ENCODE measurements at places on chromosomes 16 and 17.

GRCh38 chr17:64130559-64131001 lies 636 bp upstream of the ERN1 start:
- no peak for DNase-seq

GRCh38 chr16:58815181-58815888 lies 81.2 kb upstream of the GOT2 start:
- DNase-seq: no peak

DNA sequence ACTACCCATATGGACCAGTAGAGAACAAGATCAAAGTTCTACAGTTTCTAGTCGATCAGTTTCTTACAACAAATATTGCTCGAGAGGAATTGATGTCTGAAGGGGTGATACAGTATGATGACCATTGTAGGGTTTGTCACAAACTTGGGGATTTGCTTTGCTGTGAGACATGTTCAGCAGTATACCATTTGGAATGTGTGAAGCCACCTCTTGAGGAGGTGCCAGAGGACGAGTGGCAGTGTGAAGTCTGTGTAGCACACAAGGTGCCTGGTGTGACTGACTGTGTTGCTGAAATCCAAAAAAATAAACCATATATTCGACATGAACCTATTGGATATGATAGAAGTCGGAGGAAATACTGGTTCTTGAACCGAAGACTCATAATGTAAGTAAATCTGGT lies 29.1 kb downstream of the BPTF start:
- no peak for DNase-seq

- DNase-seq: no peak
Observed at GRCh38 chr17:1077581-1077985, 80.7 kb downstream of the TIMM22 start.

- no peak for DNase-seq
Observed at GRCh38 chr17:55426851-55427586, 5.4 kb upstream of the MMD start.

GRCh38 chr16:24996301-24996700 lies 18.9 kb downstream of the ARHGAP17 start:
- DNase-seq: no peak

GRCh38 chr17:83186226-83186625 lies 106.8 kb downstream of the METRNL start:
- peak; percentile 25 for DNase-seq

- DNase-seq: peak; percentile 42
Observed at GRCh38 chr16:55508941-55509931, at the start of gene LPCAT2. Gene LPCAT2, plus strand, starts transcription at chr16:55509072. Its CDS starts 110 bp downstream, at chr16:55509182.

- no peak for DNase-seq
Observed at GRCh38 chr16:48317614-48318315, 67.4 kb downstream of the SIAH1 start.

- DNase-seq: no peak
Observed at GRCh38 chr17:72613806-72614292, 478.6 kb downstream of the SLC39A11 start.

DNA sequence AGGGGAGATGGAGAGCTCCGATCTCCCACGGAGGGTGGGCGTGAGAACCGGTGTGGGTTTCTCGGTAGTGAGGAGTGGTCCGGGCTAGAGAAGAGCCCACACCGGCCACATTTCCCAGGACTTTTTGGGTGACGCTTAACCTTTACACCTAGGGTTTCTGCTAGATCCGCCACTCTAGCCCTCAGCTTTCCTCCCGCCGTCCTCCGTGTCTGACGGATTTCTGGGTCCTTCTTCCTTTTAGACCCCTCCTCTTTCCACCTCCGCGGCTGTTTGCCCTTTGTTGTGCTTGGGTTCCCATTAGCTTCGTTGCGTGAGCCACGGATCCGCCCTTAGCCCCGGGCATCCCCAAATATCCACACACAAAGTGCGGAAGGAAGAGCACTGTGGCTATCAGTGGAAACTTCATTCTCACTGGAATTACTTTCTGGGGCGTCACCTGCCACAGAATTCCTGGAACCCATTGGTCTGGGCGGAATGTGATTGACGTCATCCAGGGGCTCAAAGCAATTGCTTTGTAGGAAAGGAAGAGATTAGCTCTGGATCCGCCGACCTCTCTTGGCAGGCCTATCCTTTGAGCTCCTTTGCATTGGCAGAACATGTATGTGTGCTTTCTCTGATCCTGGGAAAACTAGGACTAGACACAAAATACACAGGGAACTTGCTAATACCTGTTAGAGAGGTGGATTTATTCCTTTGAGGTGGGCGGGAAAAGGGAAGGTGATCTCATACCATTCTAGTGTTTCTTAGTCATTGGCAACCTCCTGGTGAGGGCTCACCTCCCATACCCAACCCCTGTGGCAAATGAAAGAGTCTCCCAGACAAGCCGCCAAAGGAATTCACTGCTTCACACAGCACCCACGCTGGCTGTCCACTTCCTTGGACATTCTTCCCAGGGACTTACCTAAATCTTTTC lies 654 bp downstream of the TNFAIP1 start:
- DNase-seq: no peak

All from activated CD4-positive, CD25-positive, alpha-beta regulatory T cell treated with anti-CD3 and anti-CD28 coated beads, Interleukin-2, amount 50 U/mL, for 72 hours (primary cell).